Progenitor cell of endocrine pancreas (in vitro differentiated cells): ENCODE measurements at places on chromosomes 7 and 10.

DNA sequence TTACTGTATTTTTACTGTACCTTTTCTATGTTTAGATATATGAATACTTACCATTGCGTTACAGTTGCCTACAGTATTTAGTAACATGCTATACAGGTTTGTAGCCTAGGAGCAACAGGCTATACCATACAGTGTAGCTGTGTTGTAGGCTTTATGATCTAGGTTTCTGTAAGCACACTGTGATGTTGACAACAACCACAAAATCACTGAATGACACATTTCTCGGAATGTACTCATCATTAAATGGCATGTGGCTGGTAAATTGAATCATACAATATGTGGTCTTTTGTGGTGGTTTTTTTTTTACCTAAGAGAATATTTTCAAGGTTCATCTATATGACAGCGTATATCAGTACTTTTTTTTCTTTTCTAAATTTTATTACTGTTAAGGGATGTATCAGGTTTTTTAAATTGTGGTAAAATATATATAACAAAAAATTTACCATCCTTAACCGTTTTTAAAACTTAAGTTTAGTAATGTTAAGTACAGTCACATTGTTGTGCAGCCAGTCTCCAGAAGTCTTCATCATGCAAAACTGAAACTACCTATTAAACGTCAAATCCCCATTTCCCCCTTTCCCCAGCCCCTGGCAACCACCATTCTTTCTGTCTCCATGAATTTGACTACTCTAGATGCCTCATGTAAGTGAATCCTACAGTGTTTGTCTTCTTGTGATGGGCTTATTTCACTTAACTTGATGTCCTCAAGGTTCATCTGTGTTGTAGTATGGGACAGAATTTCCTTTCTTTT lies 21.5 kb downstream of the BTAF1 start:
- no peak for DNase-seq

GRCh38 chr7:156368053-156368843 lies 272.3 kb upstream of the RNF32 start:
- DNase-seq = no peak

DNA sequence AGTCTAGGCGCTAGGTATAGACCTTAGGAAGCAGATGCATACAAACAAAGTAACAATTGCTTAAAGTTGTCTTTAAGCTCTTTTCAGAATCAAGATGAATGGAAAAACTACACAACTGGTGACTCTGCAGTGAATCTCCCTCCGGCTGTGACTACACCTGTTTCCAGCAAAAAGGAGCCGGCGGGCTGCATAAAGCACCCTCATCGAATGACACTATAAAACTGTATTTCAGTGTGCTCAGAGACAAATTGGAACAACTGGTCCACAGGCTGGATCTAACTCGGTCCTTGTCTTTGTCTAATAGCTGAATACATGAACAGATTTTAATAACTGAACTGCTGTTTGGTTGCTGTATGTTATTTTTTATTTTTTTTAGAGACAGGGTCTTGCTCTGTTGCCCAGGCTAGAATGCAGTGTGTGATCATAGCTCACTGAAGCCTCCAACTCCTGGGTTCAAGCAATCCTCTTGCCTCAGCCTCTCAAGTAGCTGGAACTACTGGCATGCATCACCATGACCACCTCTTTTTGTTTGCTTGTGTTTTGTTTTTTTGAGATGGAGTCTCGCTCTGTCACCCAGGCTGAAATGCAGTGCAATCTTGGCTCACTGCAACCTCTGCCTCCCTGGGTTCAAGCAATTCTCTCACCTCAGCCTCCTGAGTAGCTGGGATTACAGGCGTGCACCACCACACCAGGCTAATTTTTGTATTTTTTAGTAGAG lies 64.2 kb upstream of the SVIL start:
- DNase-seq = no peak

DNA sequence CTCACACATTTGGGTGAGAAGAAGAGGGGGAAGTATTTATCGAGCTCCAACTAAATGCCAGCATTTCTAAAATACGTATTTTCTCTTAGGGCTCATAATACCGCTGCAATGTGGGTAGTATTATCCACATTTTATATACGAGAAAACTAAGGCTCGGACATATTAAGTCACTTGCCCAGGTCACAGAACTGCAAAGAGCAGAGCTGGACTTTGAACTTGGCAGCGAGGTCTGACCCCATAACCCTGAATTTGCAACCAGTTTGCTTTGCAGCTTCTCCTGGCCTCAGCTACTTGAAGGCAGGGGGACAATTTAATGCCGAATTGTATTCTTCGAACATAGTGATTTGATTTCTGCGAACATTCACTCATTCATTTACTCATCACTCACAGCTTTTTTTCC lies 7.2 kb downstream of the ABLIM1 start:
- no peak for DNase-seq

- no peak for DNase-seq
Observed at GRCh38 chr7:47428052-47428767, 153.7 kb downstream of the TNS3 start.

DNA sequence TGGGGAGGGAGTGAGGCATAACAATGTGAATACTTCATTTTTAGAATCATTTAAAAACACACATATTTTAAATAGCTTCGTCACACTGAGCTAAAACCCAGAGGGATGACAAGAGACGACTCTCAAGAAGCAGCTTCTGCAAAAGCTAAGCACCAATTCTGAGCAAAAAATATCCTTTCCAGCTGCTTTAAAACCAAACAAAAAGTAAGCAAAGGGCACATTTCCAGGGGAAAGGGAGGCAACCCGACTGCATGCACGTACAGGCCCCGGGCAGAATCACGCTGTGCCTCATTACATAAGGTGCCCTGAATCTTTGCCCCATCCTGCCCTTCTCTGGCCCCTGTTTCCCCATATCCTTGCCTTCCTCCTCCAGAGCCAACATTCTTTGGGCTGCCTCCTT lies 78.4 kb downstream of the DGKI start:
- DNase-seq = no peak

GRCh38 chr10:24804392-24804791 lies 80.7 kb upstream of the ARHGAP21 start:
- no peak for DNase-seq

DNA sequence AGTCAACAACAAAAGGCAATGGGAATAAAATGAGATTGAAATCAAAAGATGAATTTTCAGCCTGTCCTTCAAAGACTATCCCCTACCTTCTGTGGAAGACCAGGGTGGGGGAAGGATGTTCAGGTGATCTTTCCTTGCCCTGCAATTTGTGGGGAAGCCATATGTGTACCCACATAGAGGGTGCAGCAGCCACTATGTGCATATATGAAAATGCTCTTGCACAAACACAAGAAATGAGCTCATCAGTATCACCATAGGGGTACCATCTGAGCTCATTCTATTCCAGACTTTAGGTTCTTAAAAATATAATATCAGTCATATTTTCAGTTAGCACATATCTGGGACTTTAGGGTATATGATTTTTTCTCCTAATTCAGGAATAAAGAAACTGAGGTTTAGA lies 17.7 kb downstream of the GIMAP5 start:
- DNase-seq = no peak

- DNase-seq = no peak
Observed at GRCh38 chr7:151890355-151891004, 13.6 kb upstream of the PRKAG2 start.

GRCh38 chr10:132363376-132363775 lies 31.4 kb downstream of the LRRC27 start:
- no peak for DNase-seq

DNA sequence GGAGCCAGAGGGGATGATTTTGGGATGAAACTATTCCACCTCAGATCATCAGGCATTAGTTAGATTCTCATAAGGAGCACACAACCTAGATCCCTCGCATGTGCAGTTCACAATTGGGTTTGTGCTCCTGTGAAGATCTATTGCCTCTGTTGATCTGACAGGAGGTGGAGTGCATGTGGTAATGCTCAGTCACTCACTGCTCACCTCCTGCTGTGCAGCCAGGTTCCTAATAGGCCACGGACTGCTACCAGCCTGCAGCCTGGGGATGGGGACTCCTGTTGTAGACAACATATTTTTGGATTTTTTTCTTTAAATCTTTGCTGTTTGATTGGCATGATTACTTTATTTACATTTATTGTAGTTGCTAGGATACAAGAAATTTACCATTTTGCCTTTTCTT lies 765.0 kb downstream of the INHBA start:
- DNase-seq = no peak

DNA sequence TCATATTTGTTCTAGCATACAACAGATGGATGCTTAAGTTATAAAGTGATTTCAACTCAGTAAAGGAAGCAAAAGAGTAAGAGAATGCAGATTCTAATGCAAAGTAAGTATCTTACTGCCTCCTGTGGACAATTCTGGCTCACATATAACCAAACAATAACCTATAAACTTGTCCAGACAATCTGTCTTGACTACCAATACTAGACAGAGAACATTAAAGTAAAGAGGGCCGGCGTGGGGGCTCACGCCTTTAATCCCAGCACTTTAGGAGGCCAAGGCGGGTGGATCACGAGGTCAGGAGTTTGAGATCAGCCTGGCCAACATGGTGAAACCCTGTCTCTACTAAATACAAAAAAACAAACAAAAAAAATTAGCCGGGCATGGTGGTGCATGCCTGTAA lies 329.3 kb downstream of the CACNA2D1 start:
- no peak for DNase-seq

DNA sequence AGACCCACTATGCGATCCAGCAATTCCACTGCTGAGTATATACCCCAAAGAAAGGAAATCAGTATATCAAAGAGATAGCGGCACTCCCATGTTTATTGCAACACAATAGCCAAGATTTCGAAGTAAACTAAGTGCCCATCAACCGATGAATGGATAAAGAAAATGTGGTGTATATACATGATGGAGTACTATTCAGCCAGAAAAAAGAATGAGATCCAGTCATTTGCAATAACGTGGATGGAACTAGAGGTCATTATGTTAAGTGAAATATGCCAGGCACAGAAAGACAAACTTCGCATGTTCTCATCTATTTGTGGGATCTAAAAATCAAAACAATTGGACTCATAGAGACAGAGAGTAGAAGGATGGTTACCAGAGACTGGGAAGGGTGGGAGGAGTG lies 7.1 kb upstream of the NMT2 start:
- no peak for DNase-seq

DNA sequence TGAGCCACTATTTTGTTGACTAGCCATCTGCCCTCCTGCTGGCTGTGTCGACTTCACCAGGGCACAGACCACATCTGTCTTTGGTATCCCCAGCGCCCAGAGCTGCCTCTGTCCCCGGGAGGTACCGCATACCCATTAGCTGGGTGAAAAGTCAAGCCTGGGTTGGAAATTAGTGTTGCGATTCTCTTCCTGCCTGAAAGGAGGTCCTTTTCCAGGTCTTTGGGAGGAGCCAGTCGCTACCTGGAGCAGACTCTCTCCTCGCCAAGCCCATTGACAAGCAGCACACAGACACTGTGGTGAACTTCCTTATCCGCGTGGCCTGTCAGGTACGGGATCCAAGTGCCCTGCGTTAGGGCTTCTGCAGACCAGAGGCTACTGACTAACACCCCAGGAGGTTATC lies 79.4 kb downstream of the TRRAP start:
- DNase-seq = no peak

- no peak for DNase-seq
Observed at GRCh38 chr7:22564511-22565045, 64.6 kb upstream of the STEAP1B start.

- DNase-seq = no peak
Observed at GRCh38 chr10:13732465-13732881, 145.7 kb downstream of the PRPF18 start.

DNA sequence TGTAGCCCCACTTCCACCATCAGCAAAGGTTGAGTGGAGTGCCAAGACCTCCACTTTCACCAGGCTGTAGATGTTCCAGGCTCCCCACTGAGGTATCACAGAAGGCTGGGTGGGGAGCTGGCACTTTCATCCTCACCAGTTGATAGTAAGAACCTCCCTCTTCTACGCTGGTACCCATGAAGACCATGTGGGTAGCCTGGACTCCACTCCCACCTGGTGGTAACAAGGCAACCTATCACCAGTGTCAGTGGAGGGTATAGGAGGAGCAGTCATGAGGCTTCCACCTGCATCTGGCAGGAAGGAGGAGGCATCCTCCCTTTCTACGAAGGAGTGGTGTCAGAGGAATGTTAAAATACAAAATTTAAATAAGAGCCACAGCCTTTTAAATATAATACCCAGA lies 4.4 kb downstream of the SMIM30 start:
- no peak for DNase-seq

DNA sequence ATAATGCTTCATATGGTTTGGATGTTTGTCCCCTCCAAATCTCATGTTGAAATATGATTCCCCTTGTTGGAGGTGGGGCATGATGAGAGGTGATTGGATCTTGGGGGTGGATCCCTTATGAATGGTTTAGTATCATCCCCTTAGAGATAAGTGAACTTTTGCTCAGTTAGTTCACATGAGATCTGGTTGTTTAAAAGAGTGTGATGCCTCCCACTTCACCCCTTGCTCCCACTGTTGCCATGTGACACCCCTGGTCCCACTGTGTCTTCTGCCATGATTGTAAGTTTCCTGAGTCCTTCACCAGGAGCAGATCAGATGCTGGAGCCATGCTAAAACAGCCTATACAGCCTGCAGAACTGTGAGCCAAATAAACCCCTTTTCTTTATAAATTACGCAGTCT lies 13.1 kb upstream of the AUTS2 start:
- no peak for DNase-seq

GRCh38 chr10:72738486-72738885 lies 46.5 kb downstream of the MCU start:
- DNase-seq = no peak

GRCh38 chr7:30172451-30172850 lies 37.7 kb downstream of the MTURN start:
- DNase-seq = no peak

DNA sequence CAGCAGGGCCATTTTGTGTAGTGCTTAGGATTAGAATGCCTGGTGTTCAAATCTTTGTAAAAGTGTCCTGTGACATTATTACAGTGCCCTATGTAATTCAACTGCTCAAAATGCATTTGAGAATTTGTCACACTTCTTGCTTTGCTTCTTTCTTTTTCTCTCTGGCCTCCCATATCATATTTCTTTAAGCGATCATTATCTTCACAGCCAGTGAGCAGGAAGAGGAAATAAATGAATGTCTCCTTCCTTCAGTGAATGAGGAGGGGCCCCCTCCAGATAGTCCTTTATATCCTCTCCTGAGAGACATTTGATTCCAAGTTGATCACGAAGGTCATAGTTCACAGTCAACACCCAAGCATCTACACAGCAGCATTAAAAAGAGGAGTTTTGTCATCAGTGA lies 425.1 kb upstream of the NPVF start:
- no peak for DNase-seq

- no peak for DNase-seq
Observed at GRCh38 chr7:158737064-158737695, 32.6 kb upstream of the NCAPG2 start.

DNA sequence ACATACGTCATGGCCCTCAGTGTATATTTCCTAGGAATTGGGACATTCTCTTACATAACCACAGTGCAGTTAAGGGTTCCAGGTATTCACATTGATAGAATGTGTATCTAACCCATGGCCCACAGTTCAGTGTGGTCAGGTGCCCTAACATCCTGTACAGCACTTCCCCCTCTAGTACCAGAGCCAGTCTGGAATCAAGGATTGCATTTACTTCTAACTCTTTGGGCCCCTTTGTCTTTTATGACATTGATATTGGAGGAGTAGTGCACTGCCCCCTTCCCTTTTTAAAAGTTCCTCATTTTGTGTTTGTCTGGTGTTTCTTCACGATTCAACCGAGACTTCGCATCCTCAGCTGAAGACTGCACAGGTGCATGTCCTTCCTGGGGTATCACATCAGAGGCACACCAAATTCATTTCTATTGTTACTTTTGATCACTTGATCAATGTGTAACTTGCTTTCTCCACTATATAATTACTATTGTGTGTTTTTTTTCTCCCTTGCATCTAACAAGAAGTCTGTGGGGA lies 22.4 kb upstream of the NPFFR1 start:
- no peak for DNase-seq

GRCh38 chr7:20560325-20561180 lies 54.9 kb upstream of the ABCB5 start:
- DNase-seq = no peak
